Vagina (tissue), 2 donors: ENCODE measurements at places on chromosomes 4 and X. TPM values are rescaled to one million over a fixed set of nuclear protein-coding genes. Genes with fewer than 3 reads are reported as not detected.

ANXA10 gene
- not detected for total RNA-seq

ATP11C gene
- 24.1 TPM for total RNA-seq

L1CAM gene
- 9.6 TPM for total RNA-seq

AKAP14 gene
- not detected for total RNA-seq

ZCCHC13 gene
- total RNA-seq: not detected

CXCL5 gene
- total RNA-seq: not detected

UGT2B15 gene
- not detected for total RNA-seq

UGT2A1 gene
- not detected for total RNA-seq

FAM9C gene
- not detected for total RNA-seq

MAGEB10 gene
- not detected for total RNA-seq

POF1B gene
- total RNA-seq: 18.7 TPM

GRCh38 chr4:145814246-145814645 lies 124.4 kb downstream of the ZNF827 start:
- H3K4me1 ChIP-seq: no peaks in the 10 kb centered on the region
- no peak overlapping the region for H3K4me3 ChIP-seq
- no peak for DNase-seq
- H3K27ac ChIP-seq: no peak overlapping the region
- H3K27me3 ChIP-seq: no peaks in the 10 kb centered on the region

GRCh38 chr4:155903453-155903852 lies at the start of gene TDO2:
Gene TDO2, plus strand, starts transcription at chr4:155903696. Its CDS starts 63 bp downstream, at chr4:155903759.
- H3K4me3 ChIP-seq: no peak within 1 kb of the TSS
- H3K27me3 ChIP-seq: no peaks in the 10 kb centered on the region
- H3K4me1 ChIP-seq: no peaks in the 10 kb centered on the region
- DNase-seq: no peak

- no peak for DNase-seq
- no peak overlapping the region for H3K4me3 ChIP-seq
- no peaks in the 10 kb centered on the region for H3K36me3 ChIP-seq
- H3K4me1 ChIP-seq: no peaks in the 10 kb centered on the region
- H3K27me3 ChIP-seq: no peaks in the 10 kb centered on the region
- no peak overlapping the region for H3K27ac ChIP-seq
Observed at GRCh38 chrX:113260474-113260873, 419.8 kb upstream of the AMOT start.

DNA sequence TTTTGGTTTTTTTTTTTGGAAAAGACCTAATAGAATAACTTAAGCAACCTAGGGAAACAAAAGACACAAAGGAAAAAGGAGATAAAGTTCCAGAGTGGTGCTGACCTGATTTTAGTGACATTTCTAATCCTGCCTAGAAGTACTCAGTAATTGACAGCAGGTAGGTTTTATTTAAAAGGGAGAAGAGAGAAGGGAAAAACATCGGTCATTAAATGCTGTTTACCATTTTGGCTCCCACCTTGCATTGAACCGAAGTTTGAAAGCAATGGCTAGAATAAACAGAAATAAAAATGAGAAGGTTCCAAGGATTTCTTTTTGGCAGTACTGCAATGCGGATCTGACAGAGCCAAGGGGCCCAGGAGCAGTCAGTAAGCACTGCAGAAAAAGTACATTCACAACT lies 115.8 kb upstream of the MAOA start:
- H3K36me3 ChIP-seq: no peaks in the 10 kb centered on the region
- no peak overlapping the region for H3K27ac ChIP-seq
- H3K4me1 ChIP-seq: no peaks in the 10 kb centered on the region
- no peaks in the 10 kb centered on the region for H3K27me3 ChIP-seq
- no peak overlapping the region for H3K4me3 ChIP-seq
- DNase-seq: no peak

- H3K4me1 ChIP-seq: no peaks in the 10 kb centered on the region
- H3K27me3 ChIP-seq: no peaks in the 10 kb centered on the region
- H3K27ac ChIP-seq: no peak overlapping the region
- H3K36me3 ChIP-seq: no peaks in the 10 kb centered on the region
- no peak for DNase-seq
Observed at GRCh38 chr4:104815665-104816064, 321.0 kb upstream of the CXXC4 start.

GRCh38 chr4:45663003-45663402 lies 460.9 kb downstream of the GABRG1 start:
- H3K27ac ChIP-seq: no peak overlapping the region
- no peaks in the 10 kb centered on the region for H3K27me3 ChIP-seq
- no peak overlapping the region for H3K4me3 ChIP-seq
- H3K4me1 ChIP-seq: no peaks in the 10 kb centered on the region
- H3K36me3 ChIP-seq: no peaks in the 10 kb centered on the region

DNA sequence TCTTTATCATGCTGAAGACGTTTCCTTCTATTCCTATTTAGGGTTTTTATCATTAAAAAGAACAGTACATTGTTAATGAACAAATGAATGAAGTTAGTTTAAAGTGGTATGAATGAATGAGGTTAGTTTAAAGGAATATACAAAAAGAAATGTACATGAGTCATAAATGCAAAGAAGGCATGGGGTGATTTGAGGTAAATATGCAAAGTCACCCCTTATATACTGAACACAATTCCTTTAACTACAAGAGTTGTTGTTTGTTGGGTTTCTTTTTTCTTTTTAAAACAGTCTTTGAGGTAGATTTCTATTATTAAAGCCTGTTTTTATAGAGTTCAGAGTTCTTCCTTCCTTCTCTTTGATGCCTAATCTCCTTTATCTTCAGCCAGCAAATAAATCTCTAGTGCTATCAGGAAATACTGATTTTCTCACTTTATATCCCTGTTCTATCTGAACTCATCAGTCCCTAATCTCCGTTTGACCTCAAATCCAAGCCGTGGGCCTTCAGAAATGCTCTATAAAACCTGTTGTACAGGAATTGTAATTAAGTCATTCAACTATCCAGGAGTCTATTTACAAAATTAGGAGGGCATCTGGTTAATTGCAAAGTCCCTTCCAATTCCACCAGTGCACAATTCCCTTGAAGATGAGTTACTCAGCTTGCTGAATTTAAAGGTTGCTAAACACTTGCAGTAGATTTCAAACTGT lies 31.6 kb upstream of the ABCG2 start:
- no peak overlapping the region for H3K27ac ChIP-seq
- H3K27me3 ChIP-seq: no peaks in the 10 kb centered on the region
- no peaks in the 10 kb centered on the region for H3K36me3 ChIP-seq
- DNase-seq: no peak
- no peaks in the 10 kb centered on the region for H3K4me1 ChIP-seq
- no peak overlapping the region for H3K4me3 ChIP-seq

GRCh38 chr4:146976145-146976544 lies 30.5 kb upstream of the TTC29 start:
- no peaks in the 10 kb centered on the region for H3K27me3 ChIP-seq
- no peak overlapping the region for H3K27ac ChIP-seq
- no peak for DNase-seq

DNA sequence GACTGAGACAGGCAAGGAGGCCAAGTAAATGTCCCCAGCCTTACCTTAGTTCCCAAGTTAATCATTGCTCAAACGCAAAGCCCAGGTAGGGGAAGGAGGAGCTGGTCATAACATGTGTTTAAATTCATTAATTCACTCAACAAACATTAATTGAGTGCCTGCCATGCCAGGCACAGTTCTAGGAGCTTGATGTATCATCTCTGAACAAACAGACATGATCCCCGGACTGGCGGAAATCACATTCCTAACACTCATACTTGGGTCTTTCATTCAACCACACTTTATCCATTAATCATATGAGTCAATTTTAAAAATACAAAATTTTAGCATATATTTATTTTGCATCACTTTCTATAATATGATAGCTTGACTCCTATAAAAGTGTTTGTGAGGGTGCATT lies 335.3 kb upstream of the NOCT start:
- no peak for DNase-seq
- no peaks in the 10 kb centered on the region for H3K4me1 ChIP-seq
- H3K36me3 ChIP-seq: no peaks in the 10 kb centered on the region
- no peaks in the 10 kb centered on the region for H3K27me3 ChIP-seq

GRCh38 chrX:41621222-41621723 lies 67.5 kb upstream of the GPR34 start:
- H3K36me3 ChIP-seq: no peaks in the 10 kb centered on the region
- H3K4me3 ChIP-seq: no peak overlapping the region
- H3K4me1 ChIP-seq: no peaks in the 10 kb centered on the region
- no peaks in the 10 kb centered on the region for H3K27me3 ChIP-seq
- H3K27ac ChIP-seq: no peak overlapping the region

- DNase-seq: no peak
- no peaks in the 10 kb centered on the region for H3K36me3 ChIP-seq
- no peaks in the 10 kb centered on the region for H3K27me3 ChIP-seq
- no peak overlapping the region for H3K4me3 ChIP-seq
- H3K4me1 ChIP-seq: no peaks in the 10 kb centered on the region
- H3K27ac ChIP-seq: no peak overlapping the region
Observed at GRCh38 chrX:13515211-13515930, 54.0 kb upstream of the EGFL6 start.

GRCh38 chr4:2432991-2433530 lies 14.3 kb downstream of the CFAP99 start:
- no peak for DNase-seq
- H3K36me3 ChIP-seq: no peaks in the 10 kb centered on the region
- H3K4me1 ChIP-seq: no peaks in the 10 kb centered on the region
- H3K27ac ChIP-seq: no peak overlapping the region
- no peak overlapping the region for H3K4me3 ChIP-seq

GRCh38 chr4:187141101-187141500 lies 417.4 kb upstream of the FAT1 start:
- no peaks in the 10 kb centered on the region for H3K27me3 ChIP-seq
- no peaks in the 10 kb centered on the region for H3K36me3 ChIP-seq
- H3K4me1 ChIP-seq: no peaks in the 10 kb centered on the region
- no peak overlapping the region for H3K27ac ChIP-seq
- no peak overlapping the region for H3K4me3 ChIP-seq

- no peak overlapping the region for H3K4me3 ChIP-seq
- H3K27me3 ChIP-seq: no peaks in the 10 kb centered on the region
- H3K27ac ChIP-seq: no peak overlapping the region
- no peaks in the 10 kb centered on the region for H3K36me3 ChIP-seq
Observed at GRCh38 chr4:79827283-79827682, 245.7 kb downstream of the ANTXR2 start.

DNA sequence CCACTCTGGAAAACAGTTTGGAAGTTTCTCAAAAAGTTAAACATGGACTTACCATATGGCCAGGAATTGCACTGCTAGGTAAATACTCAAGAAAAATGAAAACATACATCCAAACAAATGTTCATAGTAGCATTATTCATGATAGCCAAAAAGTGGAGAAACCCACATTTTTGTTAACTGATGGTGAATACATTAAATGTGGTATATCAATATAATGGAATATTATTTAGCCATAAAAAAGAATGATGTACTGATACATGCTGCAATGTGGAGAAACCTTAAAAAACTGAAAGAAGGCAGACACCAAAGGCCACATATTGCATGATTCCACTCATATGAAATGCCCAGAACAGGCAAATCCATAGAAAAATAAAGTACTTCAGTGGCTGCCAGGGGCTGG lies 79.1 kb downstream of the SHROOM3 start:
- no peaks in the 10 kb centered on the region for H3K4me1 ChIP-seq
- H3K36me3 ChIP-seq: no peaks in the 10 kb centered on the region
- no peak overlapping the region for H3K4me3 ChIP-seq
- no peak overlapping the region for H3K27ac ChIP-seq
- DNase-seq: no peak

DNA sequence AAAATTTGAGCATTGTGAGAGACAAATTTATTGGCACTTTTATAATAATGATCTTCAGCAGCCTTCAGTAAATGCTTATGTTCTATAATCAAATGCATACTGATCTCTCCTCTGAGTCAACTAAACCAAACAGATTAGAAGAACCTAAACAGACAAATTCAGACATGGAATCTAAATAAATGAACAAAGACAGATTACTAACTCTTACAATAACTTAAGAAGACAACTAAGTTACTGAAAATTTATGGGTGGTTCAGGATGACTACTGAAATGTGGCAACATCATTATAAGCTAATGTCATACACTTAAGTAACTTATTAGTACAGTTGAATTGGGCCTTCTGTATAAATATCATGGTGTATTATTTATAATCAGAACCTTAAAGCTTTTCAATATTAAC lies 127.3 kb downstream of the NEK1 start:
- no peak overlapping the region for H3K27ac ChIP-seq
- DNase-seq: no peak
- H3K4me3 ChIP-seq: no peak overlapping the region
- H3K27me3 ChIP-seq: no peaks in the 10 kb centered on the region
- no peaks in the 10 kb centered on the region for H3K36me3 ChIP-seq
- peaks cover 12% of the 10 kb centered on the region for H3K4me1 ChIP-seq

- H3K4me3 ChIP-seq: no peak overlapping the region
- no peak overlapping the region for H3K27ac ChIP-seq
- no peaks in the 10 kb centered on the region for H3K36me3 ChIP-seq
- DNase-seq: no peak
Observed at GRCh38 chrX:136259543-136259942, 8.3 kb upstream of the MAP7D3 start.

- H3K27ac ChIP-seq: no peak overlapping the region
- DNase-seq: no peak
- no peaks in the 10 kb centered on the region for H3K36me3 ChIP-seq
- H3K4me1 ChIP-seq: no peaks in the 10 kb centered on the region
Observed at GRCh38 chr4:159828687-159829086, 725.8 kb downstream of the RAPGEF2 start.

DNA sequence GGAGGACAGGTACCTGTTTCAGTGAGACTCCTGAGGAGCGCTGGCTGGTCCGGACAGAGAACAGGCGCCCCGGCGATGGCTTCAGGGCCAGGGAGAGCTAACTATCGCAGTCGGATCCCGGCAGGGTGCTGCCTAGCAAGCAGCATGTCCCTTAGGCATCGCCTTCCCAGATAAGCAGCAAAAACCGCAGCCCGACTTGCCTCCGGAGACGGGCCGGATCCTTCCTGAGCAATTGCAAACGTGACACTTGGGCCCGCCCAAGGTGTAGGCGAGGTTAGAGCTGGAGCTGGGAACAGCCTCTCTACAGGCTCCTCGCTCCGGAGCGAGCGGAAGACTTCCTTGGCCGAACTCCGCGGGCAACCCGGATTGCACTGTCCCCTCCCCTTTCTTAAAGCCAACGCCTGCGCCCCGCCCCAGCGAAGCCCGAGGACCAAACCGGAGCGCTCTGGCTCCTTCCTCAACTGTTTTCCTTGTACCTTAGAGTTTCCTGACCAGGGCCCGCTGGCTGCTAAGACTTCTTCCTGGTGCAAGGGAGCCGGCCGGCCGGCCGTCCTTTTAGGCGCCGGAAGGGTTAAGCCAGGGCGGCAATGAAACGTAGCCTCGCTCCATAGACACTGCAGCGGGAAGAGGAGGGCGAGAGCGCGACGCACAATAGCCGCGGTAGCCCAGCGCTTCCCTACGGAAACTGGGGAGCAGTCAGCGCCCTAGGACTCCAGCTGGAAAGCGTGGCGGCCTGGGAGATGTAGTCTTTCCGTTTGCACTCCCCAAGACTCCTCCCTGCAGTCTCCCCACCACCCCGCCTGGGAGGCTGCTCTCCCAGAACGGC lies at the start of gene OPHN1:
Gene OPHN1 (minus strand): TSS at position 341 of the 826 bp plus-strand sequence. CDS start 475 bp downstream, outside the sequence.
- no peaks in the 10 kb centered on the region for H3K4me1 ChIP-seq
- peak within 1 kb of the TSS; percentile 81 for H3K27ac ChIP-seq
- peak within 1 kb of the TSS; percentile 57 for H3K4me3 ChIP-seq
- H3K27me3 ChIP-seq: no peaks in the 10 kb centered on the region
- H3K36me3 ChIP-seq: no peaks in the 10 kb centered on the region
